MM.1S (cell line): ENCODE measurements at places on chromosomes 6 and 20.

DNA sequence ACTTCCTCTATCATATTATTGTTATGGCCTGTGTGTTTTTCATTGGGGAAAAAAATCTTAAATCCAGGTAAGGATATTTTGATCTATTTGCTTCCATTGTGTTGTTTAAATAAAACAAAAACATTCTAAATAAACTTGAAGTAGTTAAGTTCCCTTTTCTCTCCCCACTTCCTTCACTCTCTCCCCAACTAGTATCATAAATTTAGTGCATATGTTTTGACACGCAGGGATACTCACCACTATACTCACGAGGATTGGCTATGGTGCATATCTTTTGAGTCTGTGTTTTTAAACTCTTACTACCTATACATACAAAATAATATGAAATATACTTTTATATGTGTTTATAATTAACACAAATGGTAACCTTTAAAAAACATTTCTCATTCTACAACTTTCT lies 5.2 kb downstream of the TTLL9 start:
- no peak for DNase-seq

DNA sequence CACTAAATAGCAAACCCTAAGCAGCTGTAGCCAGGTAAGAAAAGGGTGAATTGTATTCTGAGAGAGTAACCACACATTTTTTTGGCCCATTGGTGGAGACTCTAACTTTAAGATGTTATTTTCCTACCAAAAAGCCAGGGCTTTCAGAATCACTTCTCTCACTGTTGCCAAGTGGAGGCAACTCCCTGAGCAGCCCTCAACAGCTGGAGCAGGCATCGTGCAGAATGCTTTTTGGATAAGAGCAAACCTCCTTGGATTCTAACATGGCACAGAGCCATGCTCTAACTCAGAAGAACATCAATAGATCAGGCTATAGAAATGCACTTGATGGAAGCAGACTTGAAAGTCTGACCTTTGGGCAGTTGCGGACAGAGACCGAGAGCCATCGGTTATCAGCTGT lies 722.2 kb upstream of the CHD6 start:
- DNase-seq = no peak

DNA sequence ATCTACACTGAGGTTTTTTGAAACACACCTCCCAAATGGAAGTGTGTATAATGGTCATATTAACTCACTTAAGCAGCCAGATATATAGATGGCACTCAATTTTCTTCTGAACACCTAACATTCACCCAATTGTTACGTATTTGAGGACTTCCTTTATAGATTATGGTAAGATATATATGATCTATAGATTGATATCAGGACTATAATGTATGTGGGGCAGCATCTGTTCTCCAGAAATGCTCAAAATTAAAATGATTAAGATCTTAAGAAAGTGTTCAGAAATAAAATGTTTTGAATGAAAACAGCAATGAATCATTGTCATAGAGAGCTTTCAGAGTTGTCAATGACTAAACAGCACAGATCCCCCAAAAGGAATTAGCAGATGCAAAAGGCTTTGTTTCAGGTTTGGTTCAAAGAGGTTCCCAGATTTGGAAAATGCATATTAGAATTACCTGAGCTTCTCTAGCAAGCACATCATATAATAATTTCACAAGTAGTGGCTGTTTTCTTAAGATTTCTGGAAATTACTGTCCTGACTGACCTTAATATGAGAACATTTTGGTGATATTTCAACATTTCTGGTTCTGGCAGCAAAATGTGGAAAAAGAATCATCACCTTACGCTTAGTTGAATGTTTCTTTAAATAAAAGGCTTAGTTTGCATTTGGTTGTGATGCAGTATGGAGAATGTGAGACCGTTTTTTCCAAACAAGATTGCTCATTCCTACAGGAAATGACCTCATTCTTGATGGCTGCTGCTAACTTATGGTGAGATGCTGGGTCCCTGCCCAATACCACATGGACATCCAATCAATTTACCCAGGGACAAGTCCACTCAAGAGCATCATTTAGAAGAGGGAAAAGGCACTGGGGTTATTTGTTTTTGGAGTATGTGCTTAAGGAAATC lies 31.5 kb downstream of the TRAF3IP2 start:
- DNase-seq = no peak

- DNase-seq = no peak
Observed at GRCh38 chr20:35635652-35636051, 20.0 kb downstream of the SPAG4 start.

- no peak for DNase-seq
Observed at GRCh38 chr6:112822769-112823168, 475.6 kb downstream of the RFPL4B start.

DNA sequence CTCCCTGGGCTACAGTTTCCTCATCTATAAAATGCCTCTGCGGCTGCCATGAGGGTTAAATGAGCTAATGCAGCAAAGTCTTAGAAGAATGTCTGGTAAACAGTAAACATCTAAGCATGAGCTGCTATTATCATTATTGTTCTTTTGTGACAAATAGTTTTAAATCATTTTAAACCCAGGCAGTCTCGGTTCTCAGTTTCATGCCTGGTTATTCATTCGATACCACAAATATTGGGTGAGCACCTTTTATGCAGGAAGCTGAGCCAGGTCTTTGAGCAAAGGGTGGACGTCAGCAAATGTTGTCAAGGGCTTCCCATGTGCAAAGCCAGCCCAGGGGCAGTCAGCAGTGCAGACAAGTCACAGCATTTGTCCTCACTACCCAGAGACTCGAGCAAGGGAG lies 128.7 kb downstream of the NFATC2 start:
- DNase-seq = peak; percentile 95

DNA sequence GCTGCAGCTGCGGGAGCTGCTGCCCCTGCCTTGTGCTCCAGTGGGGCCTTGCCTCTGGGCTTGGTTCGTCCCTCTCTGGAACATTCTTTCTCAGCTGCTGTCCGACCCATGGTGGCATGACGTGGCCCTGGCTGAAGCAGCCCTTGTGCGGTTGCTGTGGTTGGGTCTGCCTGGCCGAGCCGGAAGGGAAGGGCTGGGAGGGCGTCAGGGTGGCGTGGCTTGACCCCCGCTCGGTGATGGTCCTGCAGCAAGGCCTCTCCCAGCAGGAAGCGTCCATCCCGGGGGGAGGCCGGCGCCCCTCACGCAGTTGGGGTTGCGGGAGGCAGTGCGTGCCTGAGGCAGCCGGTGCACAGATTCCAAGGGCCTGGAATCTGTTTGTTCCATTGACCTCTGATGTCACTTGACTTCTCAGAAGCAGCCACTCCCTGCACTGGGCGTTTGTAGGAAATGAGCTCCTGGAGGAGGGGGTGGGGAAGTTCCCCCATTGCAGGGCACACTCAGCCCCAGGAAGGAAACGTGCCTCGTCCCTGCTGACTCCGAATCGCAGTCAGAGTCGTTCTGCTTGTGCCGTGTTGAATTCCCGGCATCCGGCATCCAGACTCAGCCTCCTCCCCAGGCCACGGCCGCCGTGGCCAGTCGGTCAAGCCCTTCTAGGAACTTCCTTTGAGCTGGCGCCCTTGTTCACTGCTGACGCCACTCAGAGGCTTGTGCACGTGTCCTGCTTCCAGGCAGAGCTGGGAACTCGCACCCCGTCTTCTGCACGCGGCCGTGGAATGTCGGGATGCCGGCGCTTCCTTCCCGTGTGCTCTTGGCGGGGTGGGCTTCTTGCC lies 9.7 kb upstream of the TNFRSF6B start:
- no peak for DNase-seq

- peak; percentile 48 for DNase-seq
Observed at GRCh38 chr20:1900321-1900801, 5.2 kb downstream of the SIRPA start.

- DNase-seq = no peak
Observed at GRCh38 chr20:24118034-24118433, 129.5 kb upstream of the GGTLC1 start.

DNA sequence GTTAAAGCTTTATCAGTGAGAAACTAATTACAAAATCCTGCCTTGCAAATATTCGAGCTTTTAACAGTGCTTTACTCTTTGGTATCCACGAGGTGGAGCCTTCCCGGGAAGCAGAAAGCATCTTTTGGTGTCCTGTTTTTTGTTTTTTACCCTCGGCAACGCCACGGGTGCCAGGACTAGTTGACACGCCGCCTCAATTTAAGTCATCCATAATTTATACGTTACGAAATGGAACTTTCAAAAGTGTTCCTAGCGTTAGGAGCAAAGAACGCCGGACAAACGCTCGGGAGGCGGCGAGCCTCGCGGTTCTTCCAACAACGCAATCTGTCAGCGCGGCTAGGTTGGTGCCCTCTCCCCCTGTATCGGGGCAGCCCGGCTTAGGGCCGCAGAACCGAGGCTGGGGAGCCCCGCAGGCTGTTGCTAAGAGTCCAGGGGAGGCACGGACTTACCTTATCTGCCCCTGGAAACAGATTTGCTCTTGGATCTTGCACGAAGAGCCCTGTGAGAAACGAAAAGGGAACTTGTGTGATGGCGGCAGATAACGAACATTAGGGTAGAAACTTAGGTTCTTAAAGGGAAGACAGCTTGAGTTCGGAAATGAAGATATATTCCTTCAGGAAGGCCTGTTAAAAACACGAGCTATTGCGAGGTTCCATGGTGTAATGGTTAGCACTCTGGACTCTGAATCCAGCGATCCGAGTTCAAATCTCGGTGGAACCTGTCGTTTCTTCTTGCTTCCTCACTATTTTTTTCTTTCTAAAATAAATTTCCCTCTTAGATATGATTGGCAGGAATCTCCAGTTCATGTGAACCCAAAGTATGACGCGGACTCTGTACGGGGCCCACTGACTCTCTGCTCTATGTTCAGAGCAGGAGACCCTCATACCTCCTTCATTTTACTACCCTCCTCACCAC lies 46.2 kb upstream of the ZNF184 start:
- peak; percentile 77 for DNase-seq

DNA sequence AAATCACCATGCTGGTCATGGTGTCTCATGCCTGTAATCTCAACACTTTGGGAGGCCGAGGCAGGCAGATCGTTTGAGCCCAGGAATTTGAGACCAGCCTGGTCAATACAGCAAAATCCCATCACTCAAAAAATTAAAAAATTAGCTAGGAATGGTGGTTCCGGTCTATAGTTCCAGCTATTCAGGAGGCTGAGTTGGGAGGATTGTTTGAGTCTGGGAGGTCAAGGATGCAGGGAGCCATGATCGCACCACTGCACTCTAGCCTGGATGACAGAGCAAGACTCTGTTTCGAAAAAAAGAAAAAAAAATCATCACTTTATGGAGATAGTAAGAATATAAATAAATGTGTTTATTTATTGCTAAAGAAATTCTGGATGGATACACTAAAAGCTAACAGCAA lies 124.1 kb downstream of the RNGTT start:
- DNase-seq = no peak

DNA sequence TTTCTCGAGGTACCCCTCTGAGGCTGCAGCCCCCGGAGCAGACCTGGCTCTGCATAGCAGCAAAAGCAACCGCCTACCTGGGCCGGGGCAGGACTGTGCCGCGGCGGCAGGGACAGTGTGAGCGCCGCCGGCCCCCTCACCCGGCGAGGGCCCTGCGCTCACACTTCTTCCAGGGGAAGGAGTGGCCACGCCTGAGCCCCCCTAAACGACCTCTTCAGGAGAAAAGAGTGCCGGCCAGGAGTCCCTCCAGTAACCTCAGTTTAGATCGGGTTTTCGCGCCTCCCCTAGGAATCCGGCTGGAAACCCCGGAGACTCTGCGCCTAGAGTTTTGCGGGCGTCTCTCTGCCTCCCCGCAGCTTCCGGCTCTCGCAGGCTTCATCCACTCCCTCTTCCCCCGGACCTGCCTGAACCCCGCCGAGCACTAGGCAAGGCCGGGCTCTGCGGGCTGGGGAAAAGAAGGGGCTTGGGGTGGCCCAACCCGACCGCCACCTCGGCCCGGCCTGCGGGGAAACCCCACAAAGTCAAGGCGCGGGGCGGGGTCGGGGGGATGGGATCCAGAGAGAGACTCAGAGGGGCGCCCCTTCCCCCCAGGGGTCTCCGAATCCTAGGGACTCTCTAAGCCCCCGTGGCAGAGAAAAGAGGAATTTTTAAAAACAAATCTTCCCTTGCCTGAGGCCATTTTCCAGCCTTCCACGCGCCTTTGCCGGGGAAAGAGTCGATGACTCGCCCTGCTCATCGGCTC lies 558 bp downstream of the LINC00237 start:
- no peak for DNase-seq

DNA sequence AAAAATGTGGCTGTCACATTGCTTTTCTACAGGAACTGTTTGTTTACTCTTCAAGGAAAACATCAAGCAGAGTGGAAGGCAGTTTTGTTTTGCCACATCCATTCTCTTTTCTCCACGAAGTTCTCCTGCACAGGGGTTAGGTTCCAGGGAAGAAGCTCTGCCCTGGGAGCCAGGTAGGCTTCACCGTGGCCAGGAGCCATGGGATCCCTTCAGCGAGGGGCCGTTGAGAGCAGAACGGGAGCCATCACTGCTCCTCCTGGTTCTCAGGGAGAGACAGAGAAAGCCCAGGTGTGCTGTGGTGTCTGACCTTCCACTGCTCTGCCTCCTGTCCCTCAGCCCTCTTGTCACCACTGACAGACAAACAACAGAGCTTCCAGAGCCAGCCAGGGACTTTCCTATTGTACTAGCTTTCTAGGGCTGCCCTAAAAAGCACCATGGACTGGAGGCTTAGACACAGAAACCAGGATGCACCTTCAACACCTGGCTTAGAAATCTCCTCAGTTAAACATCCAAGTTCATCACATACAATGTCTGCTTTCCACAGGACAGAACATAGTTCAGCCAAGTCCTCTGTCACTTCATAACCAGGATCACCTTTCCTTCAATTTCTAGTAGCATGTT lies 75.6 kb upstream of the SLC22A23 start:
- DNase-seq = no peak

DNA sequence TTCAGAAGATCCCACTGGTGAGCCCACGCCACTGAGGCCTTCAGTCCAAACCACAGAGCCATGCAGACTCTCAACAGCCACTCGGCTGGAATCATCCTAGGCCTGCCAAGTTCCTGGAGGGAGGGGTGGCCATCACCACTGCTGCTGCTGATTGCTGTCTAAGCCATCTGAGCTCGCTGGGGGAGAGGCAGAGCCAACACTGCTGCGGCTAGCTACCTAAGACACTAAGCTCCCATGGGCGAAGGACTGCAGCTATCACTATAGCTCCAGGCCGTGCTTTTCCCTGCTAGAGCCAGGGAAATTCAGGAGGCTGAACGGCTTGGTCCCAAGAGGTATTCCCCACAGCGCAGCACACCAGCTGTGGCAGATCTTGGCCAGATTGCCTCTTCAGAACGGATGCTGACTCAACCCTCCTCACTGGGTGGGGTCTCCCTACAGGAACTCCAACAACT lies 73.6 kb downstream of the TBC1D32 start:
- no peak for DNase-seq

DNA sequence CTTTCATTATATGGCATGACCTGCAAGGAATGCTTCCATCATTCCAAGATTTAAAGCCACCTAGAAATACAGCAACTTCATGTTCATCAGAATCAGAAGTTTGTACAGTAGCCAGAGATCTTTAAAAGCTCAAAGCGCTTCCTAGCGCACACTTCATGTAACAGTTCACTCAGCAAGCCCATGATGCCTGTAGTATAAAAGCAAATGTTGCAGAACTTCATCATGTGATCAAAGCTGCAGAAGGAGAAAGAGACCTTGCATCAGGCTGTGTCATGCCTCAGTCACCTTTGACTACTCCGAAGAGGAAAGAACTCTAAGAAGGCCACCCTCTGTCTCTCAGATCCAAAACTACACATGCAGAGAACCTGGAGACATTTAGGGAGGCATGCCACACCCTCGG lies 78.5 kb downstream of the AGPAT4 start:
- DNase-seq = no peak

- peak; percentile 86 for DNase-seq
Observed at GRCh38 chr6:138987643-138988468, at the start of gene REPS1. Gene REPS1, minus strand, starts transcription at chr6:138988253. Its CDS starts 571 bp downstream, at chr6:138987682.
